SHP77 (cell line): ENCODE measurements at places on chromosomes 13 and 19.

- DNase-seq: no peak
These were observed 20.7 kb downstream of the SETDB2 start for GRCh38 chr13:49464621-49465325.

- DNase-seq: no peak
These were observed 1646.2 kb upstream of the SPRY2 start for GRCh38 chr13:81987159-81987558.

DNA sequence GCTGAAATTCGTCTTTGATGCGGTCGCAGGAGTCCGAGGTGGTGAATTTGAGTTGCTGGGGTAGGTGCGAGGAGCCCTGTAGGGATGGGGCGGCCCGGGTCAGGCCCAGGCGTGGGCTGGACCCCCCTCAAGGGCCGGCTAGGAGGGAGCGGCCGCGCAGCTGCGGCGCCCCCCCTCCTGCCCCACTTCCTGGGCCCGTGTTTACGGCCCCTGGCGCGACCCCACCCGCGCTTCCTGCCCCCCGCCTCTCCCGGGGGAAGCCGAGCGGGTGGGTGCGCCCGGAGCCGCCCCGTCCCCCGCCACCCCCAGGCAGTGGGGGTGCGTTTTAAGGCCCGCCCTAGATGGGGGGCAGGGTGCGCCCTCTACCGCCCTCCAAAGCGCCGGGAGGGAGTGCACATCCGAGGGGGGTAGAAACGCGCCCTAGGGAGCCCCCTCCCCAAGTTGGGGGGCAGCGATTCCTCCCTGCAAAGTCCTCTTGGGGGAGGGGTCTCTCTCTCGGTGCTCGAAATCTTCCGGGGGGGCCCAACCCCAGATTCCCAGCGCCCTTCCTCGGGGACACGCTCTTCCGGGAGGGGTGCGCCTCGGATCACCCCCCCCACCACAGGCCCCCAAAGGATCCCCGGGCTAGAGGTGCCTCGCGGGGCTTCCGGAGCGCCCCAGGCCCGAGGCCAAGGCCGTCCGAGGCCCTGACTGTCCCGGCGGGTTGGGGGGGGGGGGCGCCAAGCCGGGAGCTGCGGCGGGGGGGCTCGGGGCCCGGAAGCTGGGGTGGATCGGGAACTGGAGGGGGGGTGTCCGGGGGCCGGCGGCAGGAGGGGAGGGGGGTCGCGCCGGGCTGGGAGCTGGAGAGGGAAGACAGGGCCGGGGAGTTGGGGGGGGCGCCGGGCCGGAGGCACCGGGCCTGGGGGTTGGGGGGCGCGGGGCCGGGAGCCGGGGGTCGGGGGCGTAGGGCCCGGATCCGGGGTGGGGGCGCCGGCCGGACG, 823 bp downstream of the TLE5 start:
- no peak for DNase-seq

DNA sequence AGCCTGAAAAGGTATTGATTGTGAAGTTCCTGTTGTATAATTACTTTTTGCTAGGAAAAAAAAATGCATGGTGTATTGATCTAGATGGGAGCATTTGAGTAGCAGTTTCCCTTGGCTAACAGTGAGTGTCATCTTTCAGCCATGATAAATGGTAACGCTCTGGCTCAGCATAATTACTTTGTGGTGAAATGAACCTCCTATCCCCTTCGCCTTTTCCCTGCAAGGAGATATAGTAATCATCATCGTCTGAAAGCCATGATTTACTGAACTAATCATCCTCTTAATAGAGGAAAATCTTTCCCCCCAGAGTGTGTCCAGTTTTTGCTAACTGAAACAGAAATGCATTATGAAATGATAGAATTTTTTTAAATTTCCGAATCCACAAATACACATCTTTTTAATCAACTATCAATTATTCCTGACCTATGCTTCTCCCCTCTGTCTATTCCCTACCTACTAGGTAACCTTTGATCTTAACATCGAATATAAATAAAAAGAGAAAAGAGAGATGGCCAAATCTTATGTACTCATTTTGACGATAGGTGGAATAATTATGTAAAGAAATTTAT, 88.7 kb downstream of the MAB21L1 start:
- peak; percentile 2 for DNase-seq

GRCh38 chr19:38726284-38726673, 18.0 kb downstream of the CAPN12 start:
- no peak for DNase-seq
